GDM1 (cell line): ENCODE measurements at places on chromosomes 3 and 15.
A peak's percentile ranks its signal among the peaks of the same experiment; 100 is the strongest.

DNA sequence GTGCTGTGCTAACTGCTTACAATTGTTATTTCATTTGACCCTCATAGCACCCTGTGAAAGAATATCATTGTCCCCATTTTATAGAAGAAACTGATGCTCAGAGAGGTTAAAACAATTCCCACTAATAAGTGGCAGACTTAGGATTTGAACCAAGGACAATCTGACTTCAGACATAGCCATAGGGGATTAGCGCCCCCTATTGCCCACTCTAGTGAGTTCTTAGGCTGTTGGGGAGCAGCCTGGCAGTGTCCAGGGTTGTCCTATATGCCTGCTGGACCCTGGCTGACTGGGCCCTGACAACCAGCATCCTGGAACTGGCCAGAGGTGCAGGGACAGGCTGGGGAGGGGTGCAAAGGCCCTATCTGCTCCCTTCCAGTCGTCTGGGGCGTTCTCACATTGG is 15.4 kb downstream of the DPH3 start:
- DNase-seq, result peak; percentile 7

DNA sequence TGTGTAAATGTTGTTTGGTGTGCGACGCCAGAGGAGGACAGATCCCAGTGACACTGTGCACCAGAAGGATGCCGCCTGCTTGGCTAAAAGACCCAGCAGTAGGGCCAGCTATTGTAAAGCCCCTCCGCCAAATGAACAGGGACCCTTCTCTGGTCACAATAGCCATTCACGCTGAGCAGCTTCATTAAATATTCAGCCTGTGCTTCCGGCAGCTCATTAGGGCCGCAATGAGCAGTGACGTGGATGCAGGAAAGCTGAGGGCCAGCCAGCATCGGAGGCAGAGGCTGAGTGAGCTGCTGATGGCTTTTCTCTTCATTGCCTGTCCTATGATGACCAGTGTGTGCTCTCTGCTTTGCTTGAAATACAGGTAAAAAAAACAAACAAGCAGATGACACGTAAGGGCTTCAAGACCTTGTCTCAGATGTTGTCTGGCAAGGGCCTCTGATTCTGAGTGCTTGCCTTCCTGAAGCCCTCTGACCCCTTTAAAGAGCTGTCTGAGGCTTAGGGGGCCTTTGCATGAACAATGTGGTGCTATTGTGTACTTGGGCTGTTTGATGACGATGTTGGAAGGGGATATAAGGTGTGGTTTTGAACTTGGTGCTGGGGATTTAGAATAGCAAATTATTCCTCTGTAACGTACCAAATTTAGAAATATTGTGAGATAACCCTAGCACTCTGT is 130.4 kb downstream of the FEZF2 start:
- DNase-seq, result no peak

DNA sequence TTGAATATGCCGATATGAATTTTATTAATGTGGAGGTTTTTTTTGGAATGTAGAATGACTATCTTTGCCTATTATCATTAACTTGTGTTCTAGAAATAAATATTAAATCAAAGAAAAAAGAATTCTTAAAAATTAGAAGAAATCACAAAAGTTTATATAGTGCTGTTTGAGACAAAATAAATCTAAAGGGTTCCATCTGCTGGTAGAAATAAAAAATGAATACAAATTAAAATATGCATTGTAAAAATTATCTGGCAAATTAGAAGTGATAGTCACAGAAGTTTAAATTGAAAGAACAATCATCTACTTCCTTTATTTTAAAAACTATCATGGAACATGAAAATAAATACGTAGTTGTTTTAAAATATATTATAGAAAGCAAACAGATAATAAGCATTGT is 22.7 kb upstream of the ZBTB20 start:
- no peak for DNase-seq

- DNase-seq, result no peak
Observed at GRCh38 chr3:111774622-111775021, 84.4 kb upstream of the PHLDB2 start.

GRCh38 chr3:60169755-60170154 is 1081.5 kb downstream of the FHIT start:
- DNase-seq, result no peak

GRCh38 chr15:53534105-53534839 is 225.2 kb downstream of the WDR72 start:
- DNase-seq, result no peak

- no peak for DNase-seq
Observed at GRCh38 chr3:55406696-55407425, 80.2 kb downstream of the WNT5A start.

DNA sequence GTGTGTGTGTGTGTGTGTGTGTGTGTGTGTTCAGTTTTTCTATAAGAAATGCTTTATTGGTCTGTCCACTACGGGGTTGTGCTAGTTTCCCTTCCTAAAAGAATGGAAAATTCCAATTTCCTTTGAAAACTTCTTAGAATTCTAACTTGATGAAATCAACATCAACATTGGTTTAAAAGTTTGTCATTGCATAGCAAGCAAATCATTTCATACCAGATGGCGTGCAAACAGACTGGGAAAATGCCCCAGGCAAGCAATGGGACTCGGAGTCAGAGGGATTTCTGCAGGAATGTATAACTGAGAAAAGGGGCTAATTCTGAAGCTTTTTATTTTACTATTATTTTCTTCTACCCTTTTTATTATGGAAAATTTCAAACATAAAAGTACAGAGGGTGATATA is 13.1 kb upstream of the DYNC1LI1 start:
- no peak for DNase-seq

DNA sequence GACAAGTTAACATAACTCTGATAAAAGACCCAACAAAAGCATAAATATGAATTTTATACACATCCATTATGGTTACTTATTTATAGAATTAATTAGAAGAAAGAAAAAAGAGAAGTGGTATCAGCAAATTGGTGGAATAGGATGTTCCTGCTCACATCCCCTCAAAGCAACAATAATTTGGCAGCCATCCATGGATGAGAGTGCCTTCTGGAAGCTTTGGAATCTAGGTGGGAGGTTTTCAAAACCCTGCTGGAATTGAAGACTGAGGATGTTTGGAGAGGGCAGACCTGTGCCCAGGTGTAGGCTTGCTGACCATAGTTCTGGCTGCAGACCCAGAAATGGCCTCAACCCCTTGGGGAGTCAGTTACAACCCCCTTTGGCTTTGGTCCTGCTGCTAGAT is 91.2 kb downstream of the EDEM1 start:
- DNase-seq, result no peak
